ENCODE measurements at places on chromosomes 1 and 21.

DNA sequence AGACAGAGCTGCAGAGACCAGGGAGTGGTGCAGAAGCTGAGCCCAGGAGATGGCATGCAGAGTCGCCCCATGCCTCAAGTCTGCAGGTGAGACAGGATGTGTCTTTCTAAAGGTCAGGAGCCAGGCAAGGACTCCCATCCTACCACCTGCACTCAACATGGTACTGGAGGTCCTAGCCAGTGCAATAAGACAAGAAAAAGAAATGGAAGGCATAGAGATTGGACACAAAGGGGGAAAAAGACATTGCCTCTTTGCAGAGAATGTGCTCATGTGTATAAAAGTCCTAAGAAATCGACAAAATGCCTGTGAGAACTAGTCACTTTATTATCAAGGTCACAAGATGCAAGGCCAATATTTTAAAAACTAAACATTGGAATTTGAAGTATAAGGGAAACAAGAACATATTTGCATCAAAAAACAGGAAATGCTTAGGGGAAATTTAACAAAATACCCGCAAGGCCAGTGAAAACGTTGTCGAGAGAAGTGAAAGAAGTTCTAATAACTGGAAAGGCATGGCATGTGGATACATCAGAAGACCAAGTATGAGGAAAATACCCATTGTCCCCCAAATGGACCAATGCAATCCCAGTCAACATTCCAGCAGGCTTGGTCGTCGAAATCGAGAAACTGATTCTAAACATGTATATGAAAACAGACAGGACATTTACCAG is 13.2 kb upstream of the PRXL2B start:
- DNase-seq: no peak

GRCh38 chr21:36539434-36540150 is 59.7 kb upstream of the CLDN14 start:
- no peak for DNase-seq

- no peak for DNase-seq
These were observed 15.4 kb upstream of the FRRS1 start for GRCh38 chr1:99781798-99782197.

GRCh38 chr1:84330125-84330984 is 28.8 kb downstream of the SAMD13 start:
- DNase-seq: no peak

DNA sequence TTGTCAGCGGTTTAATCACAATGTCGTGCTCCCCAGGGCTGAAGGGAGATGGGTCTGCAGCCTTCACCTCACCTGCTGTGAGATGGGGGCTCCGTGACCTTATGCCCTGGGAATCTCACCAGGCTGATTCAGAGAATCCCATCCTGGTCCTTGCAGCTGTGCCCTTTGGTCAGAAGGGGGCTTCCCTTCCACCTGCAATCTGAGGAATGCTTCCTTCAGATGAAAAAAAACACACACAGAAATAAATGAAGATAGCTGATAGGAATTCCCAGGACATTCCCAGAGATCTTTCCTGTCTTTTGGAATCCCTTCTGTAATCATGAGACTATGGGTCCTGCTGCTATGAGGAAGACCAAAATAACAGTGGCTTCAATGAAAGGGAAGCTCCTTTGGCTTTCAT is 127.0 kb upstream of the VAMP3 start:
- DNase-seq: no peak

GRCh38 chr1:2639203-2639602 is 6.4 kb upstream of the MMEL1 start:
- DNase-seq: no peak

DNA sequence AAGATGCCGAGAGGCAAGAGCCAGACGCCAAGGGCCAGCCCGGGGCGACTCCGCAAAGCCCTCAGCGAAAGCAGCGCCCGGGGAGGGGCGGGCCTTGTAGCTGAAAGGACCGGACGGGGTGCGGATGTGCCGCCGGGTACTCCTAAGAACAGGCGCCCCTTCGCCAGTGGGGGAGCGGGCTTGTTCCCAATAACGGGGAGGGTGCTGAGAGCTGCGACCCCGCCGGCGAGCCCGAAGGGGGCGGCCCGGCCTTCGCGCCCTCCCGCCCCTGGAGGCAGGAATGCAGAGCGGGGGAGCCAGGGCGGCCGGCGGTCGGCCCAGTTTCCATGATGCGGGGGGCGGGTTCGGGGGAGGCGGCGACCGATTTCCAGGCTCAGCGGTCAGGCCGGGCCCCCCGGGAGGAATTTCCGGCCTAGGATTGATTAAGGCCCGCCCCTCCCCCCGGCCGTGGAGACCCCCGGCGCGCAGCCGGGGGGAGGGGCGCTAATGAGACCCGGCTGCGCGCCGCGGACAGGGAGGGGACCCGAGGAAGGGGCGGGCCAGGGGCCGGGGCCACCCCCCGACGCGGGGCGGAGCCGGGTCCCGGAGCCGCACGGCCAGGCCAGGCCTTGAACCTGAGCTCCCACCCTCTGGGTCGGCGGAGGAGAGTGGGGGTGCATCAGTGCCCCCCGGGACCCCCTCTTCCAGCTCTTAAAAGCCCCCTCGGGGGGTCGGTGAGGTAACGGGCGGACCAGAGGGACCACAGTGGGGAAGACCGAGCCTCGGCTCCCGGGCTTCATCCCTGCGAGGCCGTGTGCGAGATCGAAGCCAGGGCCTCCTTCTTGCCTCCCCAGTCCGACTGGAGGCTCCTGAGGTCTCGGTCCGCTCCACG is 898 bp upstream of the TMEM200B start:
- peak; percentile 11 for DNase-seq

- peak; percentile 55 for DNase-seq
These were observed 44.4 kb downstream of the NENF start for GRCh38 chr1:212477014-212477679.

DNA sequence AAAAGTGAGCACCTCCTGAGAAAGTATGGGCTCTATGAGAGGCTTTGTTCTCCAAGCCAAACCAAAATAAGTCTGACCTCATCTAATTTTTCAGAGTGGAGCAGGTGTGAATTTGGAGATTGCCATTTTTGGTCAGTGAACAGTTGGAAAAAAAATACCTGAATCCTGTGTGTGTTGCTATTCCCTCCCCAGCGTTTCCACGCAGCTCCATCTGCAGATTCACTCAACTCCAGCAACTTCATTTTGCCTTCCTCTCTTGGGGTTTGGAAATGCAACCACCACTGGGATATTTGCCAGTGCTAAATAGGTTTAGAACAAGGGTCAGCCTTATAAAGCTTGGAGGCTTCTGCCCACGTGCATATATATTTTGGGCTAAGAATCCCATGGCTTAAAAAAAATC is 11.2 kb downstream of the CASQ2 start:
- no peak for DNase-seq

- DNase-seq: no peak
These were observed 76.1 kb upstream of the CNIH3 start for GRCh38 chr1:224539971-224540370.

DNA sequence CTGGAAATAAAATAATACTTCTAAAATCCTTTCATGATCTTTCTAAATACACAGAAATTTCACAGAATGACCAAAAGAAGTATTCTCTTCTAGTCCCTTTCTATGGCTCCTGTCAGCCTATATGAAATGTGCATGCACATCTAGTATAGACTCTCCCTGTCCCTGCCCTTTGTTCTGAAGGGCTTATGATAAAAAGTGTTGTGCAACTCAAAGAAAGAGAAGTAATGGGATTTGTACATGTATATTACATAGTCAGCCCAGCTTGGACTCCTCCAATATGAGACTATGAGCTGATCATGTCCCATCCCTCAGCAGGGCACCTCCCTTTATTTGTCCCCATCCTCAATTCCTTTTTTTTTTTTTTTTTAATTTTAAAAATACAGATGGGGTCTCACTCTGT is 42.1 kb upstream of the LAX1 start:
- no peak for DNase-seq

DNA sequence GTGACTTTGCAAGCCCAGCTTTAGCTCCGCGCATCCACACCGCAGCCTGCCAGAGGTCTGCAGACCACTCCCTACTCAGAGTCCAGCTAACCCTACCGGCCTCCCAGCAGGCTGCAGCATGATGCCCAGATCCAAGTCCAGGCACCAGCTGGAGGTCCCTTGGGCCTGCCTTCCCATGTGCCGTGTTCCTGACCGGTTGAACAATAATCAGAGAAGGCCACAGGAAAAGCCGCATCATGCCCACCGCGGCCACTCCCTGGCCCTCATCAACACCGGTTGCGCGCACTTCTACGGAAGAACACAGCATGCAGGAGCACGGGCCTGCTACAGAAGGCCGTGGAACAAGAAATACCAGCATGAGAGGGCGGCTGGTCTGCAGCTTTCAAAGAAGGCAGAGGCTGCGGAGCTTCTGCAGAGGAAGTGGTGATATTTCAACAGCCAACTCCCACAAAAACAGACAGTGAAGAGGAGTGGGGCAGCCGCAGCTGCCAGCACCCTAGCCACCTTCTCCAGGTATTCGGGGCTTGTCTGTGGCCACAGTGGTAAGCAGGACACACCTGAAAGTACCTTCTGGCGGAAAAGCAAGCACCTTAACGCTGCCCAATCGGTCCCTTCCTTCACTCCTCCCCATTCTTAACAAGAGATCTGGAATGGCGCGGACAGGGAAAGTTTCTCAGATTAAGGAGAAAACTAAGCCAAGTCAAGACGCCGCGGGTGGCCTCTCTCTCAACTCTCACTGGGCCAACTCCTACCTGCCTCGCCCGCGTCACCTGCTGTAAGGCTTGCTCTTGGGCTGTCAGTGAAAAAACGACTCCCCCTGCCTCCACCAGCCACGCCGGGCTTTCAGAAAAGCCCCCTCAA is 1.5 kb downstream of the PGBD5 start:
- DNase-seq: no peak

DNA sequence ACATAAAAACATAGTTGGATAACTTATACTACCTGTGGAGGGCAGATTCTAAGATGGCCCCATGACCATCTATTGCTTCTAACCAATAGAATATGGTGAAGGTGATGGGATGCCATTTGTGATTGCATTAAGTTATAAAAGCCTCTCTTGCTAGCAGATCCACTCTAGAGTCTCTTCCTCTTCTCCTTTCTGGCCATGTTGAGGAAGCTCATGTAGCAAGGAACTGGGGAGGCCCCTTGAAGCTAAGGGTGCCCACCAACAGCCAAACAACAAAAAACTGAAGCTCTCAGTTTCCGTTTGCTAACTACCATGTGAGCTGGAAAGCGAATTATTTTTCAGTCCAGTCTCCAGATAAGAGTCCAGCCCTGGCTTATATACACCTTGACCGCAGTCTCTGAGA is 16.0 kb upstream of the AGO1 start:
- no peak for DNase-seq

DNA sequence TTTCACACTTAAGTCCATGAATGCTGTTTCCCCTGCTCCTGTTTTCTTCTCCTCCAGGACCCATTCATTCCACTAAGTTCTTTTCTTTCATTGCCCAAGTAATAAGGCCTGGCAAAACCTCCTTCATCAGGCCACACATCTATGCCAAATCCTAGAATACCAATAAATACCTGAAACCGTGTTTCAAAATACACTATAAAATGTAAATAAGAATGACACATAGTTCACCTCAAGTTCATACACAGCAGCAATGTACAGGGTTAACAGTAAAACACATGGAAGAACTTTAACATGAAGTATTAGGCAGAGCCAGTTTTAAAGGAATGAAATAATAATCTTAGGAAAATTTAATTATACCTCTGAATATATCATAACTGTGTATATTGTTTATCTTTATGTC is 86.7 kb upstream of the L1TD1 start:
- no peak for DNase-seq

DNA sequence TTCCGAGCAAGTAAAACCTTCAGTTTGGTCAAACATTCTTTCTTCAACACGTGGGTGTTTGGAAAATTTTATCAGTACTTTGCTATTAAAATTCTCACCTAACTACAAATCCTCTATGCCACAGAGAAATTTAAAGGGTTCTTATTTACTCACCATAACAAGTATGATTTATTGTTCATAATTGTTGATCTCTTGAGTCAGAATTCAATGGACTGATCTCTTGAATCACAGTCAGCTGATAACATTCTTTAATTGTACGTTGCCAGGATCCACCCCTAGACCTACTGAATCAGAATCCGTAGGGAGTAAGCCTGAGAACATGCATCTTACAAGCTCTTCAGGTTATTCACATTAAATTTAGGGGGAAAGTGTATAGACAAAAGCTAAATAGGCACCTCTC is 51.2 kb downstream of the DIPK1A start:
- DNase-seq: no peak

- no peak for DNase-seq
These were observed 80.6 kb downstream of the CCDC185 start for GRCh38 chr1:223473601-223474344.

GRCh38 chr1:25620211-25620610 is 3.6 kb downstream of the MAN1C1 start:
- DNase-seq: no peak

DNA sequence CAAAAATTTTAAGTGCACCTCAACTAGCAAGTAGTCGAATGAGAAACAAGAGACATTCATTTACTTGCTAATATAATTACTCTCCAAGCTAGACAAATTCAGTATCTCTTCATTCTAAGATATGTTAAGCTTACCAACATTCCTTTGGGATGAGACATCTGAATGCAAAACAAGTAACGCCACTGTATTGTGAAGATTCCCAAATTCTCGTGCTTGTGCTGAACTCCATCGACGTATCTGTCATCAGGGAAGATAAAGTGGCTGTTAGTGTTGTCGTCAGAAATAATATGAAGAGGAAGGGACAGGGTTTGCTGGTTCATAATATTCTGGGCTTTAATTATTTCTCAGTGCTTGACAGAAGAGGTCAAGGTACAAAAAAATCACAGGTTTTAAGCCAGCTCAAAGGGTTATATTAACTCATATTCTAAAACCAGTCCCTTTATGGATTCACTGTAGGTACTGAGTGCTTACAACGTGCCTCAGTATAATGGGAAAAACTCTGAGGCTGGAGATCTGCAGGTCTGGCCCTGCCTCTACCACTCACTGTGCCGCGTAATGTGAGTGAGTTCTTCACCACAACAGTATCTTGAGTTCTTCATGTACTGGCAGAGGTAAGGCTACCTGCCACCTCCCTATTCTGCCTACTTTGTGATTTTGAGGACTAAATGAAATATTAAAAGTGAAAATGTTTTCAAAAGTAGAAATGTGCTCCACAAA is 42.0 kb downstream of the PCSK9 start:
- peak; percentile 41 for DNase-seq

- no peak for DNase-seq
These were observed 26.4 kb downstream of the LAMB3 start for GRCh38 chr1:209625791-209626285.

- no peak for DNase-seq
These were observed 10.8 kb upstream of the IER5 start for GRCh38 chr1:181077576-181078242.

- DNase-seq: no peak
These were observed 401 bp upstream of the PRUNE1 start for GRCh38 chr1:151007853-151008243.

DNA sequence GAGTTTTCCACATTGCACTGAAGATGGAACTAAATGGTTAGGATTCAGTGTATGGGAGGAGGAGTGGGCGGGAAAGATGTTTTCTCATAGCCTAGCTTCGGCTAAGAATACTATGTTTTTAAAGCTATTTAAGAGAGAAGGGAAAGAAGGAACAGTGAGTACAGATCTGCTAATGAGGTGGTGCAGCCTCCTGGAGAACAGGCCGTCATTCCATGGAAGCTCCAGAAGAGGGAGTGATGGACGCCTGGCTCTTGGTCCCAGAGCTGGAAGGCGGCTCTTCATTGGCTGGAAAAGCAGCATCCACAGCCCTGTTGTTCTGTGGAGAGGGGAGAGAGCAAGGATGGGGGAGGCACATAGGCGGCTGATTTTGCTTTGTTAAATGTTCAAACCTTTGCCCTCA is 6.9 kb downstream of the CAMK1G start:
- DNase-seq: no peak

All from pulmonary artery endothelial cell (primary cell).